AG08395 (cell line): ENCODE measurements at places on chromosomes 13 and 19.

DNA sequence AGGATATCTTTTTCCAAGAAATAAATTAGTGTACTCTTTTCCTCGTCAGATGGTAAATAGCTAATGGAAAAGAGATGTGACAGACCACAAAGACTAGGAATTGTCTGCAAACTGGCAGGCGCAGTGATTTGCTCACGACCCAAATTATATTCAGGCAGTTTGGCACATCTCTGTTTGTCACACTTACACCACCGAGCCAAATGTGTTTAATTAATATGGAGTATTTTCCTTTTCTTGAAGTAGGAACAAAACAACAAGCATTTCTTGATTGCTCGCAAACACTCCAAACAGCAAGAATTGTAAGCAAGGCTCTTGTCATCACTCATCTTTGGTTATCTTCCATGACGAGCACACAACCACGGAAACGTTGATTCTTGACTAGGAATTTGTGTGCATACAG is 884.2 kb downstream of the PCDH9 start:
- no peak for DNase-seq

DNA sequence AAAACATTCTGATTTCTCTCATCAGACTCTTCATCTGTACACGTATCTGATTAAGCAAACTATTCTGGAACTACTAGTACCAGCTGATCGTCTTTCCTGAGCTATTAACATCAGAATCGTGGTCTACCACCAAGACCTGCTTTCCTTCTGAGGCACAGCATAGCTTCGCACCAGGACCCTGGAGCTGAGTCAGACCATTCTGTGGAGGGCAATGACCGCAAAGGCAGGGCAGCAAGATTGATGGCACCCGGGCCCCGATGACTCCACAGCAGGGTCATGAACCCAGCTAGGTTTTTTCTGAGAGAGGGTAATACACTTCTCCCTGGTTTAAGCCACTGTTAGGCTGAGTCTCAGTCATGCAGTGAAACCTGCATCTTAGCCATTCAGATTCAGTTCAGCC is 158.7 kb upstream of the GPR12 start:
- no peak for DNase-seq

DNA sequence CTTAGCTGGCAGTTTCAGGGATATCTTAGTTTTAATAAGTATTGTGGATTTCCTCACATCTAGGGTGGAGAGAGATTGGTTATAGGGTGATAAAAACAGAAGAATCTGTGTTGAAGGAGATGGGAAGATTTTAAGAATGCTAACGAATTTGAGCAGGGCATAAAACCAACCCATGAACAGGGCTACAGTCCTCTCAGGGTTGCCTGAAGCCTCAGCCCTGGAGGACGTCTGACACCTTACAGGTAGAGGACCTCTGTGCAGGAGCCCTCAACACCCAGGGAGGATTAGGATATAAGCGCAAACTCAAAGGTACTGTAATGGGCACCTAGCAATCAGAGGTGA is 461 bp upstream of the WASF3 start:
- no peak for DNase-seq

- no peak for DNase-seq
Measured at GRCh38 chr19:36999313-36999712, 78.9 kb upstream of the ZNF420 start.

DNA sequence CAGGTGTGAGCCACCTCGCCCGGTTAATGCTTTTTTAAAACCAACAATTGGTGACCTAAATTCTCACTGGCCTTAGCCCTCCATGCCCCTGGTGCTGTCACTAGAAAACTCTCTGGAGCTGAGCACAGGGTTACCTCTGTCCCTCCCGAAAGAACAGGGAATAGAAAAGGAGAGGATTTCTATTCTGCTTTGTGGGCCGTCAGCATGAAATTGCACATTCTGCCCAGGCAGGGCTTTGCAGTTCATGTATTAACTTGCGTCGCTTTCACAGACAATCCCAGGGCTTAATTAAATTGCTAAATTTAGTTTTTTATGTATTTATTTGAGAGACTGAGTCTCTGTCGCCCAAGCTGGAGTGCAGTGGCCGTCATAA is 583 bp upstream of the ZNF480 start:
- no peak for DNase-seq

GRCh38 chr13:40928980-40929379 is 90.1 kb downstream of the ELF1 start:
- no peak for DNase-seq

DNA sequence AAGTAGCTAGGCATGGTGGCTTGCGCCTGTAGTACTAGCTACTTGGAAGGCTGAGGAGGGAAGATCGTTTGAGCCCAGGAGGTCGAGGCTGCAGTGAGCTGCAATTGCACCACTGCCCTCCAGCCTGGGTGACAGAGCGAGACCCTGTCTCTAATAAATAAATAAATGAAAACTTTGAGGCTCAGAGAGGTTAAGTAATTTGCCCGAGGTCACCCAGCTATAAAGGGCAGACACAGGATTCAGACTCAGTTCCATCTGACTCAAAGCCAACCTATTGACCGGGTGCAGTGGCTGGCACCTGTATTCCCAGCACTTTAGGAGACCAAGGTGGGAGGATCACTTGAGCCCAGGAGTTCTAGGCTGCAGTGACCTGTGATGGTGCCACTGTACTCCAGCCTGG is 7.4 kb upstream of the OLFM2 start:
- DNase-seq, result no peak

GRCh38 chr13:35367586-35367985 is 108.9 kb downstream of the MAB21L1 start:
- DNase-seq, result no peak
